Mammary microvascular endothelial cell (primary cell): ENCODE measurements at places on chromosomes 11 and 22. TPM values are rescaled to one million over a fixed set of nuclear protein-coding genes. Genes with fewer than 3 reads are reported as not detected.

SLC22A9 gene
- total RNA-seq: not detected in 2 replicates

KBTBD3 gene
- 0.73 and 2.4 TPM in 2 replicates for total RNA-seq

DDI1 gene
- total RNA-seq: not detected in 2 replicates

PPM1F gene
- 180 and 187 TPM in 2 replicates for total RNA-seq

FXYD6 gene
- 0.30 TPM in 1 of 2 replicates, not detected in the other for total RNA-seq

RRP8 gene
- total RNA-seq: 17.4 and 19.6 TPM in 2 replicates

SEPTIN3 gene
- not detected in 2 replicates for total RNA-seq

MAPK8IP2 gene
- 0.07 and 0.34 TPM in 2 replicates for total RNA-seq

SCO2 gene
- 3.7 and 13.6 TPM in 2 replicates for total RNA-seq

MUC5AC gene
- not detected in 2 replicates for total RNA-seq

TEX12 gene
- total RNA-seq: 0.25 TPM in 1 of 2 replicates, not detected in the other

ACTN3 gene
- total RNA-seq: not detected in 2 replicates

MYO18B gene
- total RNA-seq: 0.05 TPM in 1 of 2 replicates, not detected in the other

B4GALNT4 gene
- total RNA-seq: 0.05 TPM in 1 of 2 replicates, not detected in the other

MTA2 gene
- total RNA-seq: 155 and 164 TPM in 2 replicates

COPB1 gene
- total RNA-seq: 172 and 174 TPM in 2 replicates

OR4A16 gene
- not detected in 2 replicates for total RNA-seq
